Left ventricle myocardium inferior (tissue), 1 donor: ENCODE measurements at places on chromosomes 1 and 21. TPM values are rescaled to one million over a fixed set of nuclear protein-coding genes. Genes with fewer than 3 reads are reported as not detected.

The DDR2 gene
- total RNA-seq, result 26.9 TPM

The CD1D gene
- total RNA-seq, result 1.4 TPM

The SHISAL2A gene
- not detected for total RNA-seq

The ERICH3 gene
- not detected for total RNA-seq

The VHLL gene
- not detected for total RNA-seq

The CACNA1S gene
- total RNA-seq, result not detected

The OR2M3 gene
- total RNA-seq, result not detected

The KRTAP24-1 gene
- not detected for total RNA-seq

The TMEM240 gene
- total RNA-seq, result 7.2 TPM

The RSPH1 gene
- not detected for total RNA-seq

The SERTAD4 gene
- 4.6 TPM for total RNA-seq

The C1QC gene
- total RNA-seq, result 76.6 TPM

The SPEN gene
- 20.8 TPM for total RNA-seq
